ENCODE measurements at places on chromosomes 1 and 21.

DNA sequence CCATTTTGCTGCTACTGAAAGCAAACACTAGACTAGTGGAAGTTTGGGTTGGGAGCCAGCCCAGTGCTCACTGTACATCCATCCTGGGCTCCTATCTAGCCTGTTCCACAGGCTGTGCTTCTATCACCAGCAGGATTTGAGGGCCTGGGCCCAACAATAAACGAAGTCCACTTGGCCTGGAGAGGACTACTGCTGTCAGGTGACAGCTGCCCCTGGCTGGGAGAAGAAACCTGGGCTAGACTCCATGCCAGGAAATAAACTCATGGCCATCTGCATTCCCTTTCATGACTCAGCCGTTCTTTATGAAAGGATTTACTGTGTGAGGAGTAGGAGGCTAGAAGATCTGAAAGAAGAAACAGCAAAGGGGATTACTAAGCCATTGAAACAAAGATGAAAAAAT lies 35.5 kb downstream of the COLGALT2 start:
- peak; percentile 46 for DNase-seq

- peak; percentile 14 for DNase-seq
These were observed 10.4 kb downstream of the FGR start for GRCh38 chr1:27624467-27625178.

GRCh38 chr1:37862330-37862729 lies 2.9 kb upstream of the MTF1 start:
- peak; percentile 4 for DNase-seq

GRCh38 chr1:232789651-232790050 lies 15.6 kb upstream of the MAP10 start:
- DNase-seq = no peak

DNA sequence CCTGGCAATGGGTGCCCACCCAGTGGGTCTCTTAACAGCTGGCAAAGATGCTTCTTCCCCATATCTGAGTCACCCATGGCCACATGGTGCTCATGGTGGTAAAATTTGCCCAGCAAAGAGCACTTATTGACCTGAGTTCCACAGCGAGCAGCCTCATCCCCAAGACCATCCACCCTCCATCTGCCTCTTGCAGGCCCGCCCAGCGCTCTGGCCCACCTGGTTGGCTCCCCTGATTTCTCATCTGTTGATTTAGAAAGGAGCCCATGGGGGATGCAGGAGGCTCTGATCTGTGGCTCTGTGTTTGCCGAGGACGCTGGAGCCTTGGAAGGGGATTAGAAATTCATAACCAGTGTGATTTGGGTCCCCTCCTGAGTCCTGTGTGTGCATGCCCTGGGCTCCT lies 657.5 kb downstream of the PTPRU start:
- DNase-seq = no peak

DNA sequence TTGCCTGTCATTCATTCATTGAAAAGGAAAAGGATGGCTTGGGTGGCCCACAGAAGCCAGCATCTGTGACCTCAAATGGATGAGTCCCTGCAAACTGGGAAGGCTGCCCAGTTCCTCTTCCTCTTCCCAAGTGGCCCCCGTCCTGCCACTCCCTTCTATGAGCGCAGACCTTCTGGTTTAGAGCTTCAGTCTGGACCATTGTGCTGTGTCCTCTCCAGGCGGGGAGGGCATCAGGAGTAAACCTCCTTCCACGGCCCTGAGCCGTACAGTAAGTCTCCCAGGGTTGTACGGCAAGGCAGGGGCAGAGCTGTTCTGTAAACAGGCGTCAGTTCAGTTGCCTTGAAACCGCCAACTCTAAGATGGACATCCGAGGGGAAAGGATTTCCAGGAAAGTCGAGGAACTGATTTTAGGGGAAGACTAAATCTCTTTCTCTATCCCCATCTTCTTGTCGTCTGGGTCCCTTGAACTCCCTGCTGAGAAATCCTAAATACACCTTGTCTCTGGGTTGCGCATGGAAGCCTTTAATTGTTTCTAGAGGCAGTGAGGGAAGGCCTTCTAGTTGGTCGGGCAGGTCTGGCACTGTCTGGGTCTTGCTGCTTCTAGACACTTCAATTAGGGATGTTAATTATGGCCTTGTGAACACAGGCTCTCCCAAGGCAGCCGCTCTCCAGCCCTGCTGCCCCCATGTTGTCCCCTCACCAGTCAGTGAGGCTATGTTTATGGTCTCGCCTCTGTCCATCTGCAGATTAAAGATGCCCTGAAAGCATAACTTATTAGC lies 22.1 kb downstream of the SOX13 start:
- peak; percentile 88 for DNase-seq

DNA sequence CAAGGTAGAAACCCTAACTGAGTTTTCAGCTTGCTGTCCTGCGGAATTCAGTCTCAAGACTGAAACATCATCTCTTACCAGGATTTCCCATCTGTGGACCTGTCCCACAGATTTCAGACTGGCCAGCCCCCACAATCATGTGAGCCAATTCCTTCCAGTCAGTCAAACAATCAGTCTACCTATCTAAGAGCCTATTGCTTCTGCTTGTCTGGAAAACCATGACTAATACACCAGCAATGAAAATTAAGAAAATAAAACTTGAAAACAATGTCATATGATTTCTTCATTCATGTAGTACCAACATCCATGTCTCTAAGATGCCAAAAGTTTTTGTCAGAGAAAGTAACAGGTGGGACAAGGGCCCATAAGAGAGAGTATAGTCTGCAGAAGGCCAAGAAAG lies 57.6 kb upstream of the CRB1 start:
- no peak for DNase-seq

DNA sequence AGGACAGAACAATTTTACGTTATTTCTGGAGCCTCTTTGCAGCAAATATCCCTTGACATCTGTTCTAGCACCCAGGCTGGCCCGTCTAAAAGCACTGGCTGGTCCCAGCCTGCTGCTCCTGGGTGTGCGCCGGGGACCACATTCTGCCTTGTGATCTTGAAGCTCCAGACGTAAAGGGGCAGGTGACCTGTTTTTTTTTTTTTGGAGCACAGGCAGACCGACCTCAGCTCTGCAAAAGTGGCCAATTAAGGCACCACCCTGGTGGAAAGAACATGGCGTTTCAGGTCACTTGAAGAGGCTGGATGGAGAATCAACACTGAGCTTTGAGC lies 13.8 kb upstream of the CAMTA1 start:
- no peak for DNase-seq

GRCh38 chr1:151867765-151868411 lies 14.4 kb upstream of the THEM5 start:
- no peak for DNase-seq

- no peak for DNase-seq
These were observed 18.4 kb upstream of the ELK4 start for GRCh38 chr1:205650241-205650640.

DNA sequence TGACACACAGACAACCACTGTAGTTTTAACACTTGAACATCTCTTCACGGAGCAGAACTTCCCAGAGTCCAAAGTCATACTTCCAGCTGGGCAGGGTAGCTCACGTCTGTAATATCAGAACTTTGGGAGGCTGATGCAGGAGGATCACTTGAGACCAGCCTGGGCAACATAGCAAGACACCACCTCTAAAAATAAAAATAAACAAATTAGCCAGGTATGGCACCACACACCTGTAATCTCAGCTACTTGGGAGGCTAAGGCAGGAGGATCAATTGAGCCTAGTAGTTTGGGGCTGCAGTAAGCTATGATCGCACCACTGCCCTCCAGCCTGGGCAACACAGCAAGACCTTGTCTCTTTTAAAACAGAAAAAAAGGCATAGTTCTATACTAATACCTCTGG lies 24.3 kb upstream of the EFHD2 start:
- DNase-seq = no peak

DNA sequence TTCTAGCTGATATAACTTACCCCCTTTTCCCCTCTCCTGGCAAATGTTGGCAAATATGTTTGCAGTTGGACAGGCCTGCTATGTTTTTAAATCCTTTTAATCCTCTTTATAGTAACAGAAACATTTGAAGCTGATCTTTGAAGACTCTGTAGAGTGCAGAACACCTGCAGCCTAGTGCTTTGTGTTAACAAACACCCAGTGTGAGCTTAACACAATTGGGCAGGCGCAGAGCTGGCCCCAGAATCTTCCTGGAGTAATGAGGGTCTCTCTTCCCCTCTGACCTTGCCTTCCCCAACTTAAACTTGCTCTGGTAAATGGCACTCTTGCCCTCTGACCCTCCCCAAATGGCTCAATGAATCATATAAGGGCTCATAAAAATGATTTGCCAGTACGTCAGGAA lies 247.9 kb upstream of the LYPLAL1 start:
- no peak for DNase-seq

DNA sequence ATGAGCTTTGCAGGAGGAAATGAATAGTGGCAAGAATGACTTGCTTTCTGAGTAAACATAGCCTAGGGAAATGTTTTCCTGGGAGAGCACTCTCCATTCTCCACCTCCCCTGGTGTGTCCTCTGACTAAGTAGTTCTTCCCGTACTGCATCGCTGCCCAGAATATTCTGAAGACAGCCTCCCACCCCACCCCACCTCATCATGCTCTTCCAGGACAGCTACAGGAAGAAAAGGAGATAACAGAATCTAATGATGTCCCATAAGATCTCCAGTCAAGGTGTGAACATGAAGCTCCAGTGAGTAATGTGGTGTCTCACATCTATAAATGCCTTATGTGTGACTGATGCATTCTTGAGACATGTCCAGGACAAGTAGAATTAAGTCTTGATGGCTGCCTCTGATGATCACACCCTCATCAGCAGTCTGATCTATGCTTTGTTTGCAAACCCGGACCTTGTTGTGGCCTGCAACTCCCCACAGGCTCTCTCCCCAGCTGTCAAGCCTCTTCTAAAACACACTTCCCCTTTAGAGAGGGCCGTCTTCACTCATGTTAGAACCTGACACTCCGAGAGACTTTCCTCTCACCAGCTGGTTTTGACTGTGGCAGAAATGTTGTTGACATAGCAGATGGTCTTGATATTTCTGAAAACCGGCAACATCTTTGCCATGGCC lies 183.0 kb downstream of the CYYR1 start:
- peak; percentile 94 for DNase-seq

GRCh38 chr1:22494144-22494543 lies 42.5 kb downstream of the ZBTB40 start:
- no peak for DNase-seq

- no peak for DNase-seq
These were observed 128.9 kb downstream of the ASTN1 start for GRCh38 chr1:177035586-177035985.

DNA sequence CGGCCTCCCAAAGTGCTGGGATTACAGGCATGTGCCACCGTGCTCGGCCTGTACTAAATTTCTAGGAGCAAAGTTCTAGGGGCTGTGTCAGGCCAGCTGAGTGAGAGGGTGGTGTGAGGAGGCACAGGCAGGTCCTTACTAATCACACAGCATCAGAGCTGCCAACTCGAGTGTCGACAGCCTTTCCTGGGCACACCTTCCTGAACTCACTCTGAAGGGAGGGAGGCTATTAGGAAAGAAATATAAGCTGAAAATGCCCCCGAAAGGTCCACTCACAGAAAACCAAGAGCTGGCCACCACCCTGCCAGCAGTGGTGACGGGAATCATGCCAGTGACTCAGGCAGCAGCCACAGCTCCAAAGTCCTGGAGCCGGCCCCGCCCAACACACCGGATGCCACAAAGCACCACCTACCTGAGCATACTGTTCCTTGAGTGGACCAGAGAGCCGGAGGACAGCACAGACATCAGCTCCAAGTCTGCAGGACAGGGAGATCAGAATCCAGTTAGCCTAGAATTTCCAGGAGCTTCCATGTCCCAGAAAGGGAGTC lies 4.5 kb downstream of the PMVK start:
- no peak for DNase-seq

DNA sequence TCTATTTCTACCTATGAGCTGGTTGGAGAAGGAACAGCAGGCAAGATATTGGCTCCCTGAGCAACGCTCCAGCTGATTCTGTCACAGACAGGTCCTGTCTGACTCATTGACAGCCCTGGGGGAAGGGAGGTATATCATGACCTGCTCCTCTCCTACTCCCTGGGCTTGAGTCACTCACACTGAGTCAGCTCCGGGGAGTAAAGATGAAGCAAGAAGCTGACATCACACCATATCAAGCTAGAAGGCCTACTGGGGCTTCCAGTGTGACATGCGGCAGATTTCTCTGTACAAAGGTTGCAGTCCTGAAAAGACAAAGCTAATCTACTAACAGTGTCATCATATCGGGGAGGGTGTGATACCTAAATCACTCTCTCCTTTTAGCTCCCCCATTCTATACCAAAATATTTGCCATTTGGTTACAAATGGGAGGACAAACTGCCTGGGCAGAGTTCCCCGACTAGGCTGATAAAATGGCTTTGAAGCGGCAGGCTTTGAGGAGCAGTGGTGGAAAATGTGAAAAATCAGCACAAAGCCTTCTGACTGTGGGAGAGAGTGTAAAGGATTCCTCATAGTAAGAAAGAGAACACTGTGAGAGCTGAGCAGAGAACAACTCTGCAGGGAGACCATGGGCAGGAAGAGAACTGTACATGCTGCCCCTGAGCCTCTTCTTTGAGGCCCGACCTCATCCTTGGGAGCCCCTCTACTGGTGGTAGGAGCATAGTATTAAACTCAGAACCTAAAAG lies 15.5 kb downstream of the PI4KB start:
- no peak for DNase-seq

DNA sequence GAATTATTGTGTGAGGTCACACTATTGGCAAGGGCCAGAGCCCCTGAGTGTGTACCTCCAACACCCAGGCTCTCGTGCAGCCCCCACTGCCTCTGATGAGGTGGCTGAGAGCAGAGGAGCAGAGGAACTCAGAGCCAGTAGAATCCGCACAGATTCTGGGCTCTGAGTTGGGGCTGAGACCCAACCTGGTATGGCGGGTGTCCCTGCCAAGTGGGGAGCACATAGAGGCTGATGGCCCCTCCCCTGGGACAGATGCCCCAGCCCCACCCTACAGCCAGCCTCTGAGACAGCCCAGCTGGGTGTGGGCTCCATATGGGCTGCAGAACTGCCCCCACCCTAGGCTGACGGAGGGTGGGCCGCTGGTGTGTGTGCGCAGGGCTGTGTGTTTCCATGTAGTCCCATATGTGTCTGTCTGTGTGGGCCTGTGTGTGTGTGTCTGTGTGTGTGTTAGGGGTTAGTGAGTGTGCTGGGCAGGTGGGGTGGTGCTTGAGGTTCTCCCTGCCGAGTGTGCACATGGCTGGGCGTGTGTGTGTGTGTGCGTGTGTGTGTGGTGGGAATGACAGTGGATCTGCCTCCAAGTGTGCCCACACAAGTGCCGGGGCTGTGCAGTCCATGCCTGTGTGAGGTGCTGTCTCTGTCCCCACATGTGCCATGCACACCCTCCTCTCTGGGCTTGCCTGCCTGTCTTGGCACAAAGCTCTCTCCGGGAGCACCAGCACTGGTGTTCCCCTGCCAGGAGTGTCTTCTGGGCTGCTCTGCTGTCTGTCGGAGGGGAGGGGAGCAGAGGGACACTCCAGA lies 24.4 kb downstream of the FOXO6 start:
- DNase-seq = peak; percentile 63

GRCh38 chr1:23483321-23484252 lies at the start of gene ASAP3:
TSS of gene ASAP3 (minus strand) at chr1:23484179. CDS start at chr1:23484133, 46 bp downstream.
- DNase-seq = peak; percentile 15

GRCh38 chr1:27343639-27344025 lies 1.8 kb downstream of the SYTL1 start:
- DNase-seq = no peak

- peak; percentile 24 for DNase-seq
These were observed 766 bp downstream of the AGO4 start for GRCh38 chr1:35808450-35809113.
